ENCODE measurements at places on chromosomes 4 and X.

GRCh38 chr4:170256807-170257206, 167.1 kb upstream of the AADAT start:
- DNase-seq = no peak

DNA sequence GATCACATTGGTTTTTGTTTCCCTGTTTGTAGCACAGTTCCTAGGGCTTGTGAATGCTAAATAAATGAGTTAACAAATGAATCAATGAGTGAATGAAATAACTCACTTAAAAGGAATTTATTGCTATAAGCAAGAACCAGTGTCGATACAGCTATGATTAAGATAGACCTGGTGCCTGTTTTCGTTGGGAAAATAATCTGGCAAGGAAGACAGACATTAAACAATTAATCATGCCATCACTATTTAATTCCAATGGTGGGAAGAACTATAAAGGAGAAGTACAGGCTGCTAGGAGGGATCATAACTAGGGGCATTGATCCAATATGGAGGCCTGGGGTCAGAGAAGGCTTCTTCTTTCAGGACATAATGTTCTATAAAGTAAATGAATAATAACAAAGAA, 4.5 kb upstream of the CBR4 start:
- no peak for DNase-seq

DNA sequence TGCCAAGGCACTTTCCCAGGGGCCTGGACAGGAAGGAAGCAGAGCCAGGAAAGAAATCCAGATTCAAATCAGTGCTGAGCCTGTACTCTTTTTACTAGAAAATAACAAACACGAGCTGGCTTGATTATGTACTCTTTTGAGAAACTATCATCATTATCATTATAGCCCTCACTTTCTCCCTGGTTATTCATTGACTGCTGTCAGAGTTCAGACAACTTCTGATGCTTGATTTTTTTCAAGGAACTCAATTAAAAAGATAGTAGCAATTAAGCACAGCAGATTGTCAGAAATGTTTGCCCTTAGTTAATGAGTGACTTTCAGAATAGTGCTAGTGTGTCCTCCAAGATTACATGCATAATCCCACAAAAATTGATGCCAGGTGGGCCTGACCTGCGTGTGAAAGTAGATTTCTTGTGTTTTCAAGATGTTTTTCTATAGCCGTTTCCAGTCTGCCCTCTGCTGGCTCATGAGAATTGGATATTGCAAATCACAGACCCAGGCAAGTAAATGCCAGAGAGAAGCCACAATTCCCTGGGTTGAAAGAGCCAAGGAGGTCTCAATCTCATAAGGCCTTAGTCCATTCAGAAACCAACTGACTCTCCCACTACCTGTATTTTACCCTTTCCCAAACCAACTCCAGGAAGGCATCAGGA, 14.3 kb upstream of the PNPLA4 start:
- DNase-seq = no peak

- DNase-seq = no peak
Observed at GRCh38 chr4:1399508-1400190, 6.6 kb downstream of the NKX1-1 start.

DNA sequence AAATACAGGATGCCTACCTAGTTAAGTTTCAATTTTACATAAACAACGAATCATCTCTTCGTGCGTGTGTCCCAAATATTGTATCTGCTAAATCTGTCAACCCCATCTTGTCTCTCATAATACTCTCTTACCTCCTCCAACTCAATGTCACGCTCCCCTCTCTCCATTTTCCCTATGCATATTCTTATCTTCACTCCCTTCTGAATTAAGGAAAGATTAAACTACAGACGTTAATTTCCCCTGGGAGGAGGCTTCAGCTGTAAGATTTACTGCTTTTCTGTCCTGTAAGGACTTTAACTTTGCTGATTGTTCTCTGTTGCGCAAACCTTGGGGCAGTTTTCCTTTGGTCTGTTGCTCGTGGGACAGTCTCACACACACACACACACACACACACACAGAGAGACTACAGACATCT, 455 bp upstream of the ABCB7 start:
- DNase-seq = no peak

DNA sequence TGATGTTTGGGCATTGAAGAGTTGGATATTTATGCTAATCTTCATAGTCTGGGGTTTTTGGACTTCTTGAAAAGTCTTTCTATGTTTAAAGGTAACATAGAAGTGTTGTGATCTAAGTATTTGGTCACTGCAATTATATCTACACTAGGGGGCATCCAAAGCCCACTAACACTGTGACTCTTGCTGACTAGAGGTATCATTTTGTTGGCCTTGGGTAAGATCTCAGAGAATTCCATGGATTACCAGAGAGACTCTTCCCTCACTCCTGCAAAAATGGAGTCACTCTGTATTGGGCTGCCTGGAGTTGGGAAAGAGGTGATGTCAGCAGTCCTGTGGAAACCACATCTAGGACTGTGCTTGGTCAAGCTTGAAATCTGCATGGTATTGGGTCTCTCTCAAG, 1077.6 kb downstream of the FAM133A start:
- DNase-seq = no peak

DNA sequence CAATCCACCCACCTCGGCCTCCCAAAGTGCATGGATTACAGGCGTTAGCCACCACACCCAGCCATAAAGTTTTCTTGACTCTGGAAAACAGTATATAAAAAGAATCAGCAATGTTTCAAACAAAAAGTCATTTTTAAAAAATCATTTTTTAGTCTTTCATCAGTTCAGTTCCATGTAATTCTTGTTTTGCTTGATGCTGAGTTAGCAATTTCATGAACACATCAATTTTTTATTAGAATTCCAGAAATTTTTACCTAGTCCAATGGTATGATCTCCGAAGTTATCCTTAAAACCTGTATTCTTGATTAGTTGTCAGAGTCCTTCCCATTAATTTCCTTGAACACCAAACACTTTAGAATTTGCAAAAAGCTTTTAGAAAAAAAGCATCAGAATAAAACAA, 56.8 kb downstream of the RCHY1 start:
- DNase-seq = no peak

DNA sequence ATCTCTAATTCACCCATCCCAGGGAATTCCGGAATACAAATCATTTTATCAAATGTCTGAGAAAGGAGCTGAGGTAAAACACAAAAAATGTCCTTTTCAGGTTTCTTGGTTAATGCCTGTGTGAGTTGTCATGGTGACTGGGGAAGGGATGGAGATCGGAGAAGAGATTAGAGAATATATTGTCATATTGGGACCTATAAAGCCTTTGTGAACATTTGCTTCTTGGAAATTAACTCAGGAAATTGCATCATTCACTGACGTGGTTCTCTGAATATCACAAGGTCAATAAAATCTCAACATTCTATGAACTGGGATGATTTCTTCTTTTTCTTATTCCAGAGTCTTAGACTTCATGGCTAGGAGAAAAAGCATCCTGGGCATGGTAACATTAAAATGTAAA, 174.8 kb upstream of the GLRA2 start:
- no peak for DNase-seq

DNA sequence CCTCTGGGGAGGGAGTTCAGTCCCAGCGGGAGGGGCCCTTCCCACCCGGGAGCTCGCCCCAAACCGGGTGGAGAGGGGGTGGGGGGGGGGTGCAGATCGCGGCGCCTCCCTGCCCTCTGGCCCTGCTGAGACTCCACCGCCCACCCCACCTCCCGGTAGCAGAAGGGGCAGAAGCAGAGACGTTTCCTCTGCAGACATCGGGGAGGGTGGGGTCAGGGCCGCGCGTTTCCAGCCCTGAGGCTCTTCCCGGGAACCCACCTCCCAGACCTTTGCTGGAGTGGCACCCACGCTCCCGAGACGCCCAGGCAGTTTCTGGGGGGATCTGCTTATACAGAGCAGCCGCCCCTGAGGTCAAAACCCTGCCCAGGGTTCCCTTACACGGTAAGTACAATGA, 30.2 kb downstream of the CPLX1 start:
- DNase-seq = no peak

DNA sequence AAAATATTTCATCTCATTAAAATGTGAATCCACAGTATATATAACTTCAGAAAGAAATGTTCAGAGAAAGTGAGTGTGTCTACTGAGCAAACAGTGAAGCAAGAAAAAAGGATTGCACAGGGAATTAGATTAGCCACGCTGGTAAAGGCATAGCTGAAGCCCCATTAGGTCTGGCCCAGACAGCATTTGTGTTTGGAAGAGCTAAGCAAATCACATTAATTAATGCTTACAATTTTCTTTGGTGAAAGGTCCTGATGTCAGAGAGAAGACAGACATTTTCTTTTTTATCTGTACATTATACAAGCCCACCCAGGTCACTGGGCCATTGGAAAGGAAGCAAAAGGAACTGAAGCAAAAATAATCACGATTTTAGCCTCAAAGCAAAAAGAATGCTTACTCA, 354.6 kb downstream of the GRID2 start:
- DNase-seq = no peak

DNA sequence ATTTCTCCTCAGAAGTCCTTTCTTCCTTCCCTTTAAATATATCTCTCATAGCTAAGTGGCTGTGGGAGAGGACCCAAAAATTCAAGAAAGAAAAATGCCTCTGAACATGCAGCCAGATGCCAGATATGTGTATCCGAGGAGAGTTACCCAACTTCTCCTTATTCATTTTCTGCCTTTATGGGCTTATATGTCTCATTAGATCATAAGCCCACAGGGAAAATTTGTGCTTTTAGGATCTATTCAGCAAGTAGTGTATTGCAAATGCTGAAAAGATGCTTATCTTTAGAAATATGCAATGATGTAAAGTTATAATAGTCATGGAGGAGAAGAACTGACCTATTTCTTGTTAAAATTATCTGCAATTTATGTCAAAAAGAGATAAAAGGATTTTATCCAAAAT, 371.8 kb upstream of the NOCT start:
- no peak for DNase-seq

DNA sequence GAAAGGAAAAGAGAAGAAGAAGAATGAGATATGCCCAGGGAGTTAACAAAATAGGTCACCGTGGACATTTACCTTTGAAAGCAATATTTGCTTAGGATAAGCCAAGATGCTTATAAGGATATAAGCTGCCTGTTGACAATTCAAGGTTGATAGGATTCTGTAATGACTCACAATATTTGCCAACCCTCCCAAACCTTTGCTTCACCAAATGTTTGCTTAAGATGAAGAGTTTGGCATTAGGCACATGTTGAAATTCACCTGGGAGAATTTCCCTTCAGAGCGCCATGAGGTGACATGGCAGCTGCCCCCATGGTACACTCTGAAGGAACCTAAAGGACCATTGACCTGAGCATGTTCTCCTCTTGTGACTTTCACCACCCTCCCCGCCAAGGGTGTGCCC, 4.6 kb downstream of the PALLD start:
- no peak for DNase-seq

- DNase-seq = no peak
Observed at GRCh38 chr4:10977534-10977933, 293.0 kb upstream of the CLNK start.

GRCh38 chrX:9271789-9272525, 192.9 kb upstream of the TBL1X start:
- no peak for DNase-seq

DNA sequence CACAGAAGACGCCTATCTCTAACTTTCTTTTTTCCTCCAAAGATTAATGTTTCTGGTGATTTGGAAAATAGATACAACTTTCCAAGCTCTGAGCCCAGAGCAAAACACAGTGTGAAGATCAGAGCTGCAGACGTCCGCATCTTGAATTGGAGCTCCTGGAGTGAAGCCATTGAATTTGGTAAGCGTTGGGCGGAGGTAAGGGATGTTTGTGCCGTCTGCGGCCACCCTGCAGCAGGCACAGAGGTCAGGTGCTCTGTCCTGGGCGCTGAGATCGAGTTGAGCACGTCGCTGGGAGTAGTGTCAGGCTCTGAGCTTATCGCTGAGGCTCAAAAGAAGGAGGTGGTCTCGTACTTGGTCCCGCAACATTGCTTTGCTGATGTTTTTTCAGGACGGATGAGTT, 31.8 kb downstream of the CSF2RA start:
- no peak for DNase-seq

- no peak for DNase-seq
Observed at GRCh38 chr4:60588556-60588955, 611.6 kb upstream of the ADGRL3 start.

DNA sequence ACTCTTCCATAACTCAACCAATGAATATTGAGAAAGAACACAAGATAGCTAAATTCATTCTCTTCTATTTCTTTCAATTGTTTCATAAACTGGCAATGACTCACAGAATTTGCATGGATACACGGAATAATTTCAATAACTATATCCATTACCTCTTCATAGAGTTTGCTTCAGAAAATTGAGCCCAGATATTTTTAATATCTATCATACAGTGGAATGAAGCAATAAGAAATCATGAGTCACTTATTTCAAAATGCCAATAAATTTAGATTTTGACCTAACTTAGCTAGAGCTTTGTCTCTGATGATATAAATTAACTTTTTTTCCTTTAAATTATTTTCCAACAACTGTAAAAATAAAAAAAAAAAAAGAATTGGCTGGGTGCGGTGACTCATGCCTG, 22.2 kb upstream of the MANBA start:
- DNase-seq = no peak

DNA sequence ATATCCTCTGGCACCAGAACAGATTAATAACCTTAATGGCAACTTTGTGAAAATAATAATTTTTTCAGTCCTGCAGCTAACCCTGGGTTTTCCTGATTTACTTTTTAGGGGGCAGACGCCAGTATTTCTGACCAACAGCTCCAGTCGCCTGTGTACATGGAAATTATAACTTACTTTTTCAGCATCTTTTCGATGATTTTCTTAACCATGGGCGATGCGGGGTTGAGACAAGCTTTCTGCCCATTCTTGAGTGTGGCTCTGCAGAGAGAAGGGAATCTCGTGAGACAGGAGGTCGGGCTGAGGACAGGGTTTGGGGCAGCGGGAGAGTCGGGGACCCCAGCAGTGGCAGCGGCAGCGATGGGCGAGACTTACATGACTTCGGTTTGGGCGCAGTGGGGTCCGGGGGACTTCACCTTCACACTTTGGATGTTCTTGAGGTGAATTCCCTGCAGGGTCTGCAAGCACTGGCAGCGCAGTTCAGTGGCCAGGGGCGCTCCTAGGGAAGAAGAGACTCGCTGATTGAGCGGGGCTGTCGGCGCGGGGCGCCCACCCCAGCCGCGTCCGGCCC, 484 bp downstream of the CXCL2 start:
- DNase-seq = no peak

DNA sequence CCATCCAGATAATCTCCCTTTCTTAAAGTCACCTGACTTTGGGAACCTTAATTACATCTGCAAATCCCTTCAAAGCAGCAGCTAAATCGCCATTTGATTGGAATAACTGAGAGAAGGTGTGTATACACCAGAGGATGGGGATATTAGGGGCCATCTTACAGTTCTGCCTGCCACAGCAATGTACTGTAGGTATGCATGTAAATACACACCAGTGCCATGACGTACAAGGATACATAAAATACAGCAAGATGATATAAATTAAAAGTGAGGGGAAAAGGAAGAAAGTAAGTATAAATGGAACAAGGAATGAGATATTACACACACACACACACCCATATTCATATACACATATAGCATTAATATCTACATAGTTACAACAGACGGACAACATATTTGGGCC, 81.2 kb downstream of the CBR4 start:
- DNase-seq = no peak

All from kidney epithelial cell (primary cell).